ENCODE measurements at places on chromosomes 1 and 21. TPM values are rescaled to one million over a fixed set of nuclear protein-coding genes. Genes with fewer than 3 reads are reported as not detected.

GRCh38 chr1:229874136-229874535, 192.9 kb upstream of the GALNT2 start:
- DNase-seq: no peak

Gene LMX1A
- not detected for polyA plus RNA-seq

GRCh38 chr1:81577004-81577697, 223.6 kb upstream of the ADGRL2 start:
- no peak for DNase-seq

Gene THEM5
- polyA plus RNA-seq: 0.37 TPM

Gene VSIG8
- polyA plus RNA-seq: 1.2 TPM

- no peak for DNase-seq
Measured at GRCh38 chr1:55816456-55817426, 601.6 kb upstream of the USP24 start.

Gene ADAMTS4
- polyA plus RNA-seq: 0.78 TPM

DNA sequence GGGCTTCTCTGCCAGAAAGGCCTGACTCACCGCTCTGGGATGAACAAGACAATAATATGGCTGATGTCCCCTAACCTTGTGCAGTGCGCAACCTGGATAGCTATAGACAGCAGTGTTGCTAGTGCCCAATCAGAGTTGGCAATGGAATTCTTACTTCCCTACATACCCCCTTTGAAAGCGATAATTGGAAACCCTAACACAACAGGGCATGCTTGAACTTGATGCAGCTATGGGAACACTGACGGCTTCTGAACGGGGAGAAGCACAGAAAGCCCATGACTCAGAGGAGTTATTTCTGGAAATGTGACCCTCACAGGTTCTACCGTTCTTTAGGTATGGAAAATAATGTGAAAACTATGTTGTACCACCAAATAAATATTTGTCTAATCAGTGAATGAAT, 200.6 kb downstream of the TRABD2B start:
- DNase-seq: no peak

Gene RPS8
- polyA plus RNA-seq: 2,482 TPM

DNA sequence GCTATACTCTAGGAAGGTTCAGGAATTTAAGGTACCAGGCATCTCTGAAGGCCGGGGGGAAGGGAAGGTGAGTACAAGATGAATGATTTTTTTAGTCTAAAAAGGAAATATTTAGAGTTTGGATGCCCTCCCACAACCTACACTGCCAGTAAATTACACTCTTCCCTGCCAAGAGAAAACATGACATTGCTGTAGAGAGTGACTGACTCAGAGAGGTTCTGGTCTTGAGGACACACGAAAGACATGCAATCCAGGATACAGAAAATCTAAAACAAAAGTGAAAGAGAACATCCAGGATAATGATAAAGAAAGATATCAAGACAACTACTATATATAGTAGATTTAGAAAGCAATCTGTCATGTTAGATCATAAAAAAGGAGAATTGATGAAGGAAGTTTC, 200.5 kb downstream of the TYW3 start:
- DNase-seq: no peak

DNA sequence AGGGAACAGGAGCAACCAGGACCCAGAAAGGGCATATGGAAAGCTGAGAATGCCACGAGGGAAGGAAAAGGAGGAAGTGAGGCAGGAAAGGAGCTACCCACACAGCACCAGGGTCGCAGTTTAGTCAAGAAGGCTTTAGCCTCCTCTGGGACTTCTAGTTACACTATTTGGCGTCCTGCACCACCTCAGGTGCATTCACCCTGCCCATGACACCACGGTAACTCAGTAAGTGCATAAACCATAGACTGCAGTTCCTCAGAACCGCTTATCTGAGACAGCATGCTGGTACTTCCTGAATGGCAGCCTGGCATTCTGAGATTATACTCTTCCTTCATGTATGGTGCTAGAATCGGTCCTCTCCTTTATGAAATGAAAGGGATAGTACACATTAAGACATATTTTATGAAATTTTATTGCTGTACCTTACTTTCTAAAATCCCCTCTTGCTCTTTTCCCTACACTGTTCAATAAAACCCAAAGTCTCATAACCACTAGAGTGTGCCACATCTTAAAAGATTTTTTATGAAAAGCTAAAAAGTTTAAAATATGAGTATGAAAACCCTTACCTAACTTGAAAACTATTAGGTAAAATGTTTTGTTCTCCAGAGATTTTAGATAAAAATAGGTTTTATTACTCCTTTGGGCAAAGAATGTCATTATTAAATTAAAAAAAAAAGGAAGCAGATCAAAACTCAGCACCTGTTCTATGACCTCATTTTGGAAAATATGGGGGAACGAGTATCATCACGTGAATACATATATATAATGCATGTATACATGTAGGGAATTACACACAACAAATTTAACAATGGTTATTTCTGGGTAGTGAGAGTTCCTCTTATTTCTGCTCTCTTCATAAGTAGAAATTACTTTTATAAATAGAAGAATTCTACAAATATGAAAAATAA, 67.3 kb downstream of the VAV3 start:
- DNase-seq: no peak

Gene ICOSLG
- polyA plus RNA-seq: 5.1 TPM

DNA sequence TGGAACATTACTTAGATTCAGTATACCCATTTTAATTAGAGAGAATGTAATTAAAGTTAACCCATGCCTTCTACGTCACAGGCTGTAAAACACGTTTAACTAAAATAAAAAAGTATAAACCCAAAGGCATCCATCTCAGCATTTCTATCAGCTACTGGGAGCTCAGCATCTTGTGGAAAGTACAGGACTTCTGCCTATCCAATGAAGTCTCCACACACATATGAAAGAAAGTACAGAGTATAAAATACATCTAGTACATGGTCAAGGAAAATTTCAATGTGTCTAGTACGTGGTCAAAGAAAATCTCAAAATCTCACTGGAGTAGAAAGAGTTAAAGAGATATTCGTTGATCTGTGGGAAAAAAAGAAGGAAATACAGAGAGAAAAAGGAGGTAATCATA, 141.4 kb upstream of the ZNHIT6 start:
- no peak for DNase-seq

DNA sequence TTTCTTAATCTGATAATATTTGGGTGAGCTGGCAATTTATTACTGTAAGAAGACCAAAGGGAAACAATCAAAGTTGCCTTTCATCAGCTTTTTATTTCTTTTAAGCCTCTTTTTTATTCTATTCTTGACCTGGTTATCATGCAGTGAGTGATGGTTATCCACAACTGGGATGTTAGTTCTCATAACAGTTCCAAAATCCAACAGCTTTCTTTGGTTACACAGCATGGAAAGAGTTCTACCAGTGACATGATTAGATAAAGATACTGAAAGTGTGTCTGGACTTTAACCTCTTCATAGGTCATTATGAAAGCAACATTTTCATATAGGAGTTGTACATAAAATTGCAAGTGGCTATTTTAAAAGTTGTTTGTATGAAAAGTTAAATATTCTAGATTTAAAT, 163.0 kb downstream of the SYT2 start:
- DNase-seq: no peak

Gene SERPINC1
- polyA plus RNA-seq: 0.40 TPM

Gene SH3BP5L
- polyA plus RNA-seq: 23.6 TPM

DNA sequence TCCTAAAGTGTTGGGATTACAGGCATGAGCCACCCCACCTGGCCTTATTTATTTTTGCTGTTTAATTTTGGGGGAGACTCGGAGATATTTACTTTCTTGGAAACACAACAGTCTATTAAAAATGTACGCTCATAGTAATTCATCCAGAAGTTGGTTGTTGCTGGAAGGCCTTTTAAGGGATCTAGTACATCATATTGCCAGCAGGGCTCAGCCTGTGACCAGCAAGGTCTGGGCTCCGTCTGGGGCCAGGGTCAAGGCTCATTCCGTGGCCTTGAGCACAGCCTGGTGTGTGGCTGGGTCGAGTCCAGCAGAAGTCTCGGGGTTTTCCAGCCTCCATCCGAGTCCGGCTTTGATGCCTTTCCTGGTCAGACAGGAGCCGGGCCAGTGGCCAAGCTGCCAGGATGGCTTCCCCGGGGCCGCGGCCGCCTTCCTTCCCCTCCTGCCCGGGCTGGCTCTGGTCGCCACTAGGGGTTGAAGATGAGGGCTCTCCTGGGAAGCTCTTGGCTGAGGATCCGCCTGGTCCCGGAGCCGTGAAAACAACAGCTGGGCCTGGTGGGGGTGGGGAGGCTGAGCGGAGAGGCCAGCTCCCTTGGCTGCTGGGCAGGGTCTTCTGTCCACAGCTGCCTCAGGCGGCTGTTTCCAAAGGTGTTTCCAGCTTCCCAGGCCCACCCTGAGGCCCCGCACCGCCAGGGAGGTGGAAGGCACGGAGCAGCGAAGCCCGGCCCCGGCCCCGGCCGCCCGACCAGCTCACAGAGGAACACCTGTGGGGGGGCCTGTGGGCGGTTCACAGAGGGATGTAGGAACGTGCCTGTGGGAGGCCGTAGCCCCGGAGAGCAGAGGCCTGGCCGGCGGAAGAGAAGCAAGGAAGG, 5.1 kb upstream of the VWA1 start:
- no peak for DNase-seq

DNA sequence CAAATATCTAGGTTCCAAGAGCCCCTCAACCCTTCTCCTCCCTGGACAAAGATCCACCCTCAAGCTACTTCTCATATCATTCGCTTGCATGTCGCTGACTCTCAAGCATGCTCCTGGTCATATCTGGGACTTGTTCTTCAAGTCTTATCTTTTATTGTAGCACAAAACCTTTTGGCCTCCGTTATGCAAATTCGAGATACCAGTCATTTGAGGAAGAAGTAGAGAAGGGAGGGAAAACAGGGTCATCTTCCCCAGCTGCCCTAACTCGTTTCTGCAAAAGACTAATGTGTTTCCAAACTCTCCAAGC, 63.8 kb upstream of the ETS2 start:
- DNase-seq: no peak

GRCh38 chr1:240503558-240503957, 108.4 kb downstream of the GREM2 start:
- no peak for DNase-seq

DNA sequence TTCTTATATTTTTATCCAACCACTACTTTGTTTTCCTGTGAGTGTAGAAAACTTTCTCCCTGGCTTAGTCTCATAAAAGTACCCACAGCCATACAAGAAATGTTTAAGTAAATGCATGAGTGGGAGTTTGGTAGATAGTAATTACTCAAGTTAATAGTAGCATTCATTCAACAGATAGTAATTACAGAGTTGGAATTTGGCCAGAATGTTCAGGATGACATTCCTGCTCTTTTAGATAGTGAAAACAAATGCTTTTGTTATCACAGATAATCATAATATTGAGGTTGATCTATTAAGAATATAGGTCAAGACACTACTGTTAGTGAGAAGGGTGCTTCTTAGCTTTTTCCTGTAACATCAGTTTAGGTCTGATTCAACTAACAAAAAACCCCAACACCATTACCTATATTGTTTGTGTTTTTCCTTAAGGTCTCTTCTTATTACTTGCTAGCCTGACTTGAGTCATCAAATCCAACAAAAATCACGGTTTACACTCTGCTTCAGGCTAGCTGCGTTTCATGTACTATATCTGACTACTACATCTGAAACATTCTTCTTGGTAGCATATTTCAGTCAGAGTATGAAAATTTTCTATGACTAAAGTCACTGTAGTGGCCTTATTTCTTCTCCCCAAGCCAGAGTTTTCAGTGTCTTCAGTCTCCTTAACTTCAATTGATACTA, 163.7 kb downstream of the HS2ST1 start:
- no peak for DNase-seq

DNA sequence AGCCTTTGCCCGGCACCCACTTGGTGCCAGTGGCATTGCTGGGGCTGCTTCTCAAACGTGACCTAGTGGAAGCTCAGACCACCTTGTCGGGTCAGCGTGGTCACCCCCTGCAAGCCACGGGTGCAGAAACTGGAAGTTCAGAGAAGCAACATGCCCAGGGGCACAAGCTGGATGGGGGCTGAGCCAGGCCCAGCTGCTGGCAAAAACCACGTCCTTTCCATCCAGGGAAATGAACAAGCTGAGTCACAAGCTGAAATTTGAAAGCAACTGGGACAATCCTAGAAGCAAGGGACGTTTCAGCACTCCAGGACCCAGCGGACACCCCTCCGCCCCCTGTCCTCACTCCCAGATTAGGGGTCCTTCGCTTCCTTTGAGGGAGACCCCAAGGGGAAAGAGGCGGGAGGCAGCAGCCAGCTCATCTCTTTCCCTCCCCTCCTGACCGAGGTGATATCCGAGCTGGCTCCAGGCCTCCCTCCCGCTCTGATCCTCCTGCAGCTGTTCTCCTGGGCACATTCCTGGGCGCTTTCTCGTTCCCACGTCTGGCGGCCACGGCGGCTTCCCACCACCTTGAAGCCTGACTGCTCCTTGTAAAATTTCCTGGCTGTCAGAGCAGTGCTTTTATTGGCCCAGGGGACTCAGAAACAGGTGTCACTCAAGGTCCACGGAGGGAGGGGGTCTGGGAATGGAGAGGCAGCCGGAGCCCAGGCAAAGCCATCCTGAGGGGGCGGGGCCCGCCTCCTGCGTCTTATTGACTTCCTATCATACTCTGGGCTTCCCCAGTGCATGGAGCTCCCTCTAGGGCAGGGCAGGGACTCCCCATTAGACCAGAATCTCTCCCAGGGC, 62.8 kb downstream of the PAX7 start:
- DNase-seq: no peak

Gene SEC16B
- 4.5 TPM for polyA plus RNA-seq

DNA sequence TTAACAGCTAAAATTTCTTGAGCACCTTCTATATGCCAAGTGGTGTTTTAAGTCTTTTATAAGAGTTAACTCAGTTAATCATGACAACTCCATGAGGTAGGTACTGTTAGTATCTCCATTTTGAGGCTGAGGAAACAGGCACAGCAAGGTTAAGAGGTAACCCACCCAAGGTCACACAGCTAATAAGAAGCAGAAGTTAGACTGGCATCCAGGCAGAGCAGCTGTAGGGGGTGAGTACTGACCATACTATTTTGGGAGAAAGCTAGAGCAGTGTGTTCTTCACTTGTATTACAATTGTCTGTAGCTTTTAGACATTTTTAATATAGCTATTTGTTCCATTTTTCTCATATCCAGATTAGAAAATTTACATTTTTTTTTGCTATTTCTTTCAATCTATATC, 4.8 kb downstream of the ATP6V1G3 start:
- DNase-seq: no peak

GRCh38 chr1:81432654-81433109, 368.1 kb upstream of the ADGRL2 start:
- DNase-seq: no peak

DNA sequence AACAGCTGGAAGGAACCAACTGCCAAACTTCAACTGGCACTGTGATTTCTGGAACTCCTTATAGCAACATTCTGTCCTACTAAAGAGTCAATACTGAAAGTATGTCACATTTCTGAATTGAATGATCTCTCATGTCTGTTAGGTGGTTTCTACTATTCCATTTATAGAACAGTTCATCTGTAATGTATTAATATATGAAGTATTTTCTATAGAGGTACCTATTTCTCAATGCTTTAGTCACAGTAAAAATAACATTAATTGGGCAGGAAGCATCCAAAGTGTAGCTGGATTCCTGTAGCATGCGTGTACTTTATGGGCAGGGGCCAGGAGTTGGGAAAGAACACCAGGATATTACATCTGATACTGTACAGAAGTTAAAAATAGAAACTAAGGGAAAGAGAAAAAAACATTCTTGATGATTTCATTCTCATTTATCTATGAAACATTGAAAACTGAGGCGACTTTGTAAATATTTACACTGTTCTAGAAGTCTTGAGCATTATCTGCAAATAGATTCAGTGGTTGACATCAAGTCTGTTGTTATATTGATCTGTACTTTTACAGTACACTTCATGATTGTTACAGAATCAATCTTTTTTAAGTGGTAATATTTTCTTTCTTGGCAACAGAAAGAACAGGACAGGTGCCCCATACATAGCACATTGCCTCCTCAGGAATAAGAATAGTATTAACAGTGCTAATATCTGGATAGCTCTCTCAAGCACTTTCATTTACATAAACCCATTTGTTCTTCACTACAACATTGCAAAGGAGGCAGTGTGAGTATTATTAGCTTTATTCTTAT, 6.2 kb upstream of the ZNF281 start:
- DNase-seq: no peak

Measured in renal cortex interstitium (tissue), 15 donors.